ENCODE measurements at places on chromosomes 6 and 20.

- no peak for DNase-seq
Observed at GRCh38 chr6:8084586-8084985, 17.8 kb downstream of the EEF1E1 start.

DNA sequence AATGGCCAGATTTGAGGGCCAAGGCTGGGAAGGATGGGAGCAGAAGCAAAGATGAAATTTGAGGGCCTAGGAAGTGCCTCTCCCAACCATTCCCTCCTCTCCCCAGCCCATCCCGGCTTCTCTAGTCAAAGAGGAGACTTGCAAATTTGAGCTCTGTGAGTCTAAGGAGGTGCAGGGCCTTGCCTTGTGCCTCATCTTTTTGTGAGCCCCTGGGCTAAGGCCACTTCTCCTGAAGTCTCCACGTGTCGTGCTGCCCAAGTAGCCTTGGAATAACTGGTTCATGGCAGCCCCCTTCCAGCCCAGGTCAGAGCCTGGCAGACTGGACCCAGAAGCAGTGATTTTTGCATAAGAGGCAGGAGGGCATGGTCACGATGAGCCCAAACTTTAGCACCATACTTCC, 6.7 kb downstream of the PTGIS start:
- no peak for DNase-seq

GRCh38 chr20:18688676-18689075, 100.8 kb downstream of the DTD1 start:
- DNase-seq = no peak

- no peak for DNase-seq
Observed at GRCh38 chr20:13681248-13682125, 42.8 kb upstream of the TASP1 start.

DNA sequence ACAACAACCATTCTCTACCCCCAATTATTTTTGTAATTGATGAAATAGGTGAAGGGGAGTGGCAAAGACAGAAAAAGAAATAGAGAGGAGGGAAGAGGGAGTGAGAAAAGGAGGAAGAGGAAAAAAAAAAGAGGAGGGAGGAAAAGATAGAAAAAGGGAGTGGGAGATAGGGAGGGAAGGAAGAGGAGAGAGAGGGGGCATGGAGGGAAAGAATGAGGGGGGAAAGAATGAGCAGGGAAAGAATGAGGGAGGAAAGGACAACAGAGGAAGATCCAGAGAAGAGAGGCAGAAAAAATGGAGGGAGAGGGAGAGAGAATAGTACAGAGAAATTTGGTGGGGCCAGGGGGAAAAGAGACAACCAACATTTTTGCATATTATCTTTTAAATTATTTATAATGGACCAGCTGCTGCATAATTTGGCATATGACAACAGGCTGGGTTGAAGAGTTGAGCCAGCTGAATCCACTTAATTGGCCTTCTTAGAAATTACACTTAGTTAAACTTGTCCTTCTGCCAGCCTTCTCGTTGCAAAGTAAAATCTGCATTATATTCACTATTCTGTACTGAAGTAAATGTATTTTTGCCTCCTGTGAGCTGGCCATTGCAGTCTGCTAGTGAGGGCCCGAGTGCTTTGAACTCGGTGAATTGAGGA, 101.0 kb downstream of the ARHGAP18 start:
- DNase-seq = no peak

- DNase-seq = no peak
Observed at GRCh38 chr6:10112871-10113549, 301.9 kb downstream of the TFAP2A start.

- peak; percentile 90 for DNase-seq
Observed at GRCh38 chr20:44495257-44495656, 19.6 kb downstream of the TTPAL start.

DNA sequence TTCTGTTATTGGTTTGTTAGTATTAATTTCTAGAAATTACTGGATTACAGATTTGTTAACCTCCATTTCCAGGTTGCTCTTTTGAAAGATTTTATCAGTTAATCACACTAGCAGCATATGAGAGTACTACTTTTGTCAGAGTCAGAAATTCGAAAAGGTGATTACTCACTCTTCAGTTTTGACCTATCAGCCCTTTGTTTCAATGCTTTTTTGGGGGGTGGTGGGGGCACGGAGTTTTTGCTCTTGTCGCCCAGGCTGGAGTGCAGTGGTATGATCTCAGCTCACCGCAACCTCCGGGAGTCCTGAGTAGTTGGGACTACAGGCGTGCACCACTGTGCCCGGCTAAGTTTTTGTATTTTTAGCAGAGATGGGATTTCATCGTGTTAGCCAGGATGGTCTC, 149.2 kb downstream of the JARID2 start:
- DNase-seq = no peak

DNA sequence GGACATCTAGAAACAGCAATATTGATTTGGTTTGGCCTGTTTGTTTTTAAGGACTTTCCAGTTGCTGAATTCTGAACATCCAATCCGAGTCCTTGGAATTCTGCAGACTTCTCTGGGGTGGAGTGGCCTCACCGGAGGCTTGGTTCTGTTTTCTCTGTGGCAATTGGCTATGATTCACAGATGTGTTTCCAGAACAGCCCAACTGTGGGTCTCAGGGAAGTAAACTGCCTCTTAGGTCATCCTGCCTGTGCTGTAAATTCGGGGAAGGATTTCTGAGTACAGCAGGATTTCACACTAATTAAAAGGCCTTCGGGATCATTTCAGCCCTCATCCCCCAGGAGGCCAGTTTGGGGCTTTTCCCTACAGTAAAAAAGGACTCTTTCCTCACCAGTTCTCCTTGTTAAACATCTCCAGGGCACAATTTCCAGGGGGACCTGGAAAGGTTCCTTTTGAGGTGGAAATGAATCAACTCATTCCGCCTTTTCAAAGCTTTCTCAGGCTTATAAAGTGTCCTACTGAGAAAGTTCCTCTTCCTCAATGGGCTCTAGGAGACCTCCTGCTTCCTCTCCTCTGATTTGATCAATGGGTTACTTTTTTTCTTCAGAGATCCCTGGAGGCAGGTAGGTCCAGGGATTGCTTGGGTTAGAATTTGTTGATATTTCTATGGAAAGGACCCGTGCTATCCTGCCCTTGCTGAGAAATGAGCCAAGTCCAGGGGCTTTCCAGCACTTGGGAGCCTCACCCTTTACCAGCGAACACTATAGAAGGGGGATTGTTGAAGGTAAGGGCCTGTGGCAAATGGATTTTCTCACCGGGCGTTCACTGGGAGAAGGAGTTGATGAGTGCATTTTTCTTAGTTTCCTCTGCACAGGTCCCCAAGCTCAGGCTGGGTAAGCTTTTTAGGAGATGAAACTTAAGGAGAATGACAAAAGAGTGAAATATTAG, 114.6 kb downstream of the CLIC5 start:
- DNase-seq = no peak

- DNase-seq = no peak
Observed at GRCh38 chr20:46936415-46937156, 41.9 kb downstream of the EYA2 start.

DNA sequence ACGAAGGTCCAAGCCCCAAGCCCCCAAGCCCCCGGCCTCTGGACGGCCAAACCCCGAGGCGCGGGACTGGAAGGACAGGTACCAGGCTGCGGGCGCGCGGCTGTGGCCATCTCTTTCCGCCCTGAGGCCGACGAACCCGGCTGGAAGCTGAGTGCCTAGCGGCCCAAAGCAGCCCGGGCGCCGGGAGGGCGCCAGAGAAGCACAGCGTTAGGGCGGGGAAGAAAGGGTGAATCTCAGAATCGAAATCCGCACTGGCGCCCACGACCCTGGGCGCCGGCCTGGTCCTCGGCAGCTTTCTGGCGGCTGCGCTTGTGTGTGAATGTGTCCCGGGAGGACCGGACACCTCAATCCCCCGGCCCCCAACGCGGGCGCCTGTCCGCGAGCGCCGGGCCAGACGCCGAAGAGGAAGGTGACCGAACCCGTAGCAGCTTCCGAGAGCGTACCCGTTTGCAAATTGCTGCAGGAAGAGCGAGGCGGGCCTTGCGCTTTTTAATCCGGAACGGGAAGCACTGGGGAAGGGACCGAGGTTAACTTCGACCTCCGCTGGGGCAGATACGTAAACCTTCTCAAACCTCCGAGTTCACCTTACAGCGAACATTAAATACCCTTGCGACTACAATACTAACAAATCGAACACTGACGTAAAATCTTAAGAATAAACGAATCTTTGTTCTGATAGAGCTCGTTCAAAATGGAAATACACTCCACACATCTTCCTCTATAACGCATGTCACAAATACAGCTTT, 2.9 kb downstream of the NRN1 start:
- DNase-seq = no peak

- DNase-seq = no peak
Observed at GRCh38 chr20:62461157-62461556, 14.6 kb downstream of the GATA5 start.

GRCh38 chr6:82984720-82985119, 80.9 kb downstream of the UBE3D start:
- DNase-seq = no peak

DNA sequence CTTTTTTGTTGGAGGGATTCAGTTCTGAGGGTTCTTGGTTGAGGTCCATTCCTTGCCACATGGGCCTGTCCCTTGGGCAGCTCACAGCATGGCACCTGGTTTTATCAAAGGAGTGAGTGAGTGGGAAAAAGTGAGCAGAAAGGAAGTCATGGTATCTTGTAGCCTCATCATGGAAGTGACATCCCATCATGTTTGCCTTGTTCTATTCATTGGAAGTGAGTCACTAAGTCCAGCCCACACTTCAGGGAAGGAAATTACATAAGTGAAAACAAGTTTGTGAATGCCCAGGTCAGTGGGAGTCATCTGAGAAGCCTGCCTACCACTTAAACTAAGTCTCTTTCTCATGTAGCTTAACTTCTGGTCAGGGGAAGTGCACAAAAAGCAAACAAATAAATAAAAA, 32.8 kb upstream of the ZNFX1 start:
- no peak for DNase-seq

DNA sequence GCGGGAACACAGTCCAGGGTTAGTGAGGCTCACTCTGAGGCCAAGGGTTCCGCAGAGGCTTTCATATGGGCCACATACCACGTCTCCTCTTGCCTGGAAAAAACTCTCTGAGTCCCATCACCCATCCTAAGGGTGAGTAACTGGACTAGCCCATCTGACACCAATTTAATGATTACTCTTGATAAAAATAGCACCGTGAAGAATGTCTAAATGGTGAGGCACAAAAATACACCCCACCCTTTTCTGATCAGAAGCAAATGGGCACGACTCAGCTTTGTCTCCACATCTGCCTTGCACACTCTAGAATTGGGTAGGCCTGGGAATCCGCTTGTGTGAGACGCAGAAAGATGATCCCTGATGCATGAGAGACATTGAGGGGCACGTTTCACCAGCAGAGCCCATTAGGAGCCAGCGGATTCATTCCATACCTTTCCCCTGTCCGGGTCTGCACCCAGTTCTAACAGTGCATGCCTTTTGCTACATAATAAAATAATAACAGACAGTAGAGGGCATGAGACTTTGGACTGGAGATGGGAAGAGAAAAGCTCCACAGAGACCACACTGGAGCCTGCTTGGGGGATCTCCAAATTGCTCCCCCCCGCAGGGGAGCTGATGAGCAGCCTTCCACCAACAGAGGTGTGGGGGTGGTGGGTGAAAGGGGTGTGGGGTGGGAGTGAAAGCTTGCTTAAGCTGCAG, 110.0 kb upstream of the KCNK16 start:
- DNase-seq = no peak

GRCh38 chr6:23964865-23965264, 161.2 kb upstream of the NRSN1 start:
- DNase-seq = no peak

DNA sequence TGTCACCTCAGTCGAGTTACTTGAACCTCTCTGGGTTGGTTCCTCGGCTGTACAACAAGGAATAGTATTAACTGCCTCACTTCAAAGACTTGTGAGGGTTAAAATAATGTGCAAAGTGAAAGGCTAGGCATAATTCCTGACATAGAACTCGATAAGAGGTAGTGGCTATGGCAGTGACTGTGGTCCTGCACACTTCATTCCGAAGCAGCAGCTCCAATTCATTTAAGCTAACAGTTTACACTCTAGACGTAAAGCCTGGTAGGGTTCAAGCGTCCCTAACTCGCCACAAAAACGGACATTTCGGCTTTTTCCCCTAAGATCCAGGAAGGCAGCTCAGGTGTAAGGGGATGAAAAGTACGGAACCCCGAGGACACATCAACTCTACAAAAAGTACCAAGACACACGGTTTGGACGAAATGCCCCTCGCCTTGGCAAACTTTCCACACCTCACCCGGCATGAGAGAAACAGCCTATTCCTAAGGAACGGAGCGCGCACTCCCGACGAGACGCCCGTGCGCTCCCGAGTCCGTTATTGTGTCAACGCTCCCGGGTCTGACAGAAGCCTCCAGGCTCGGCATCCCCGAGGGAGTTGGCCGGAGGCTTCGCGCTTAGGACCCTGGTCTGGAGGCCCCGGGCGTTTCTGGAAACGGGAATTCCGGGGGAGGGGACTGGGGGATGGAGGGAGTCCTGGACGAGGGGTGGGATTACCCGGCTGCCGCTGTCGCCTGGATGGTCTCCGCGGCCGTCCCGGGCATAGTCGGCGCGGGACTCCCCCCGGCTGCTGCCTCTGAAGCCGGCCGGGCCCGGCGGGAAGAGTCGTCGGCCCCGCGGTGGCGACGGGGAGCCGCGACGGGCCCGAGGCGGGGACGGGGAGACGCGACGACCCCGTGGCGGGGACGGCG, 937 bp downstream of the ZNF318 start:
- no peak for DNase-seq

- no peak for DNase-seq
Observed at GRCh38 chr6:7865781-7866180, 44.8 kb downstream of the TXNDC5 start.

GRCh38 chr6:106591111-106591825, 38.0 kb downstream of the RTN4IP1 start:
- DNase-seq = no peak

DNA sequence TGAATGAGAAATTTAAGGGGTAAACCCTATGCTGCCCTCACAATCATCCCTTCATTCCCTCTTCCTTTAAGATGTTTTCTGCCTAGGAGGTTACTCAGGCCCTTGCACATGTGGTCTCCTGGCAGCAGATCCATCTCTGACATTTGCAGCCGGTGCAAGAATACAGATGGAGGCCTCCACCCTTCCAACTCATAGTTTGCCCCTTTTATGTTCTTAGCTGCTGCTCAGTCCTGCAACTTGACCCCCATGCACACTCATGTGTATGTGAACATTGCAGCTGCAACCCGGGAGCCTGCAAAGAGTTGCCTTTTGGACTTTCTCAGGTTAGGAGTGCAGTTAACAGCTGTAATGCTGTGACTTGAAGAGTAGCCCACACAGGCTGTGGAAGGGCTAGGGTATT, 131.9 kb upstream of the SGK1 start:
- DNase-seq = no peak
